ENCODE measurements at places on chromosomes 1 and 21.
A peak's percentile ranks its signal among the peaks of the same experiment; 100 is the strongest.

- DNase-seq, result peak; percentile 29
These were observed 49.8 kb upstream of the MTF2 start for GRCh38 chr1:93029317-93029716.

DNA sequence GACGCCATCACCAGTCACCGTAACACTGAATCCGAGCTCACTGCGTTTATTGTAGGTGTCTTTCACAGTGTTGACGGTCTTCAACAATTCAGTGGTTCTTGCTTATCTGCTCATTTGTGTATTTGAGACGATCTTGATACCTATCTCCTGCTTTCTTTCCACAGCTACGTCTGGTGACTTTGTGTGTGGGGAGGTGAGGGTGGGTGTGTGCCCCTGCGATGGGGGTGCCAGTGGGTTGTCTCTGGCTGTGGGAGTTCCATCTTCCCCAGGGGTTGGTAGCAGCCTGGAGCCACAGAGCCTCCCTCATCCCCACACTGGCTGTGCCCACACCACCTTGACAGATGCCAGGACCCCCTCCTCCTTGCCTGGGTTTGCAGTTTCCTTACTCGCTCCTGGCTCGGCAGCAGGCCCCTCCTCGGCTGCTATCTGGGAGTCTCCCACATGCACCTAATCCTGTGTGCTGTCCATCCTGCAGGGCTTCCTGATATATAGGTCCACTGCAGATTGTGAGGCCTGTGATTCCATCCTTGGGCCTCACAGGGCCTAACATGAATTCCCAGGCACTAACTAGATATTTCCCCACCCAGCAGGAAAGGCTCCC is 6.3 kb upstream of the PARP1 start:
- no peak for DNase-seq

- no peak for DNase-seq
These were observed 36.9 kb upstream of the DISP1 start for GRCh38 chr1:222777977-222778376.

DNA sequence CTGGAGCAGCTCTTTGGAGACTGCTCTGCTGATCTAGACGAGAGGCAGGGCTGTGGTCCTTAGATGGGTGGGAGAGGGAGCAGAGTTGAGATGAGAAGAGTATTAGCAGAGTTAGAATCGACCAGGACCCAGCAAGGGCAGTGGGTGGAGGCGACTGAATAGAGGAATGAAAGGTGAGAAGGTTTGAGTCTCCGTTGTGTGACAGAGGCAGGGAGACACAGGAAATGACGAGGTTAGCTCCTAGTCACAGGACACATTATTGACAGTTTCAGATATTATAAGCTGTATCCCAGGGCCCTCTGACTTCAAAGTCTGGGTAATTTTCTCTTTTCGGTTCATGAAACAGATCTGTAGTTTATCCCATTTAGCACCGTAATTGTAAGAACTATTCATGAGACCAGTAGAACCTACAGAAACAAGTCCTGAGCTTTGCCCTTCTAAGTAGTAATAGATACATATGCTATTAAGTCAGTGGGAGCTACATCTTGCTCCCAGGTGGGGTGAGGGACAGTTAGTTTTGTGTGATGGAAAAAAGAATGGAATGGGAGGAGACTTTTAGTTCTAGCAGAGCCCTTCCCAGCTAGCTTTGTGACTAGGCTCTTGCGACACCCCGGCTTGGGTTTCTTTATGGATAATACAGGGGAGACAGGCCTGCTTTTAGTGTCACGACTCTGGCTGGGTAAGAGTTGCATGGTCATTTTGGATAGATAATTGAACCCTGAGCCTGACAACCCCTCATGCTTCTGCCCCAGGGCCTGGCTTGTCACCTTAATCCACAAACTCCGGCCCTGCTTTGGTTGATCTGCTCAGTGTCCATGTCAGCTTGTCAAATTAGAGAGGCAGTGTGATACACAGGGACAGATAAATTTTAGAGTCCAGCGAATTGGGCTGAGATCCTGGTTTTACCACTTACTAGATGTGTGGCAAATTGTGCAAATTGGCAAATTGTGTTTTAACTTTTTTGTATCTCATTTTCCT is 70.2 kb downstream of the UCK2 start:
- DNase-seq, result peak; percentile 18

- DNase-seq, result no peak
These were observed 553.4 kb downstream of the LTN1 start for GRCh38 chr21:28439251-28439650.

GRCh38 chr1:224331326-224331725 is 1.4 kb upstream of the NVL start:
- DNase-seq, result no peak

GRCh38 chr1:192376374-192376773 is 59.6 kb downstream of the RGS21 start:
- no peak for DNase-seq
